ENCODE measurements at places on chromosomes 2 and 18. TPM values are rescaled to one million over a fixed set of nuclear protein-coding genes. Genes with fewer than 3 reads are reported as not detected.

The GPR45 gene
- total RNA-seq = not detected

The TAF1B gene
- total RNA-seq = 21.6 TPM

The NPHP1 gene
- 7.2 TPM for total RNA-seq

The SCN7A gene
- 12.1 TPM for total RNA-seq

The BOLL gene
- 0.29 TPM for total RNA-seq

The G6PC2 gene
- total RNA-seq = not detected

The CRYGC gene
- not detected for total RNA-seq

The GPR55 gene
- not detected for total RNA-seq

The UGT1A8 gene
- total RNA-seq = not detected

The CCT4 gene
- 73.3 TPM for total RNA-seq

The CNDP1 gene
- total RNA-seq = not detected

The ACVR1C gene
- 8.0 TPM for total RNA-seq

The FLACC1 gene
- 1.6 TPM for total RNA-seq

The C2orf78 gene
- total RNA-seq = not detected

The MYO7B gene
- 2.3 TPM for total RNA-seq

The HOXD13 gene
- total RNA-seq = not detected

The PLGLB2 gene
- total RNA-seq = 2.7 TPM

The C2orf66 gene
- 1.2 TPM for total RNA-seq

The ANKRD30B gene
- total RNA-seq = 11.0 TPM

The FAM136A gene
- 28.2 TPM for total RNA-seq

The NLRC4 gene
- 1.8 TPM for total RNA-seq

Measured in breast epithelium (tissue), 4 donors.